ENCODE measurements at places on chromosomes 5 and 9.

DNA sequence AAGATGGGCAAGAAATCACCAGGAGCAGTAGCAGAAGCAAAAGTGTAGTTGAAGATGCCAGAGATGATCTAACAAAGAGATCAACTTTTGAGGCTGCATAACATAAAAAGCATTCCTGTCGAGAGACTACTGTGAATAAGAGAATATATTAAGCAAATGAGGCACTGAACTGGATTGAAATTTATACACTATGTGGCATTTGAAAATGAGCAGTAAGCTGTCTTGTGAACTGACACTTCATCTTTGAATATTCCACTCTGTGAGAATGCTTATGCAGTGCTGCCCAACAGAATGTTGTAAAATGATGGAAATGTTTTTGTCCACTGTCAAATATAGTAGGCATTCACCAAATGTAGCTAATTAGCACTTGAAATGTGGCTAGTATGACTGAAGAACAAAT, 18.9 kb upstream of the PRRC1 start:
- no peak for DNase-seq

- DNase-seq = no peak
Measured at GRCh38 chr9:134057751-134058701, 9.8 kb downstream of the BRD3 start.

DNA sequence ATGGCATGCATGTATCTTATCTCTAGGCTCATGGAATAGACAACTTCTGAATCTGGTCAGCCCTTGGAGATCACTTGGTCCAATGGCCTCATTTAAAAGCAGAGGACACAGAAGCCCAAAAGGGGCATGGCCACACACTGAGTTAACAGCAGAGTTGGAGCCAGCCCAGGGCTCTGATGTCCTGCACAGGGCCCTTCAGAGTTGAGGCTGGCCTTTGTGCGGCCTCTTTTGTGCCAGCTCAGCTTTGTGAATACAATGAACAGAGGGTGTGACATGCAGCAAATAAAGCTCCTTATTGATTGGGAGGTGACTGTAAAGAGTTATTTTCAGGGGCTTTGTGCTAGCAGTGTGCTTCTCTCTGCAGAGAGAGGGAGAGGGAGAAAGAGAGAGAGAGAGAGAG, 150.1 kb upstream of the STK32A start:
- no peak for DNase-seq

DNA sequence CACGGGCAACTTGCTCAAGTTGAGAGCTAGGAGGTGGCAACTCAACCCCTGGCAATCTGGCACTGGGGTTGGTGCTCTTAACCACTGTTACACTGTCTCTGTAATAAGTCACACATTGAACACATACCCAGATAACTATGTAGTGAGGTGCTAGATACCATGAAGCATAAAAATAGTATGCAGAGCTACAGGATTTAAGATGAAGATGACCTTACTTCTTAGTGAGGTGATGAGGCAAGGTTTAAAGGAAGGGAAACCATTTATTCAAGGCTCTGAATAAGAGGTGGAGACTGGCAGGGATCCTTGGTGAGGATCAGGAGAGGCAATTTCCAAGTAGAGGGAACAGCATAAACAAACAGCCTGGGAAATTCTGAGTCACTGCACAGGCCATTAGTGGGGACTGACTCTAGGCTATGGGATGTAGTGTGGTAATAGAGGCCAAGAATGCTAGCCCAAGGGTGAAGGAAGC, 67.6 kb upstream of the NR3C1 start:
- no peak for DNase-seq

GRCh38 chr9:94869415-94869843, 142.9 kb downstream of the AOPEP start:
- DNase-seq = no peak

GRCh38 chr9:123505496-123505895, 149.5 kb downstream of the CRB2 start:
- no peak for DNase-seq

GRCh38 chr9:114108016-114108833, 9.1 kb upstream of the KIF12 start:
- peak; percentile 75 for DNase-seq

DNA sequence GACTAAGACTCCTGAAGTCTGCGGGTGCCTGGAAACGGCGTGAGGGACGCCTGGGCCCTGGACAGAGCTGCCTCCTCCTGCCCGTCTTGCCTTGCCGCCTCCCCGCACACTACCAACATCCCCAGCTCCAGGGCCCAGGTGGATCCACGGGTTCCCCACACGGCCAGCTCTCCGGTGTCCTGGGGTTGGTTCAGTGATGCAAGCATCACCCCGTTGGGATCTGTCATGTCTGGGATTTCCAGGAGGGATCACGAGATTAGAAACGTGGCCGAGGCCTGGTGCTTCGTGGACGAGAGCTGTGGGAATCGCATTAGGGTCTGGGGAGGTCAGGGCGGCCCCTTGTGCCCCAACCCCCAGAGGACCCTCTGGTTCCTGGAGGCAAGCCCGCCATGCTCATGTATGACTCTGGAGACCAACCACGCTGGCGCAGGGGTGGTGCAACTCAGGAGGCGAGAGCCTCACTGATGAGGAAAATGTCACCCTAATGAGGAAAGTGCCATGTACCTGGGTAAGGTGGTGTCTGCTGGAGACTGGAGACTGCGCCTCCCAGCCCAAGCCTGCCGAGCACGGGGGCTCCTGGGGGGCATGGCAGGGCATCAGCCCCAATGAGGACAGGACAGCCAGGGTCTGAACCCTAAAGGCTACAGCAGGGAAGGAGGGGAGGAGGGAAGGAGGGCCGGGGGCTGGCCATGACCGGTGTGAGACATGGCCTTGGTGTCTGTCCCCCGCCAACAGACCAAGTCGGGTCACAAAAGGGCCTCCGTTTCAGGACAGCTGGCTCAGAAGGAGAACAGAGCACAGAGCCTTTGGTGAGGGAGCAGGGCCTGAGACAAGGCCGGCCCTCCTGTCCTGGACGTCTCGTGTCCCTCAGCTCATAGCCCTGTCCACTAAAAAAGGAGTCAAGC, 31.9 kb upstream of the SLC6A19 start:
- DNase-seq = no peak

DNA sequence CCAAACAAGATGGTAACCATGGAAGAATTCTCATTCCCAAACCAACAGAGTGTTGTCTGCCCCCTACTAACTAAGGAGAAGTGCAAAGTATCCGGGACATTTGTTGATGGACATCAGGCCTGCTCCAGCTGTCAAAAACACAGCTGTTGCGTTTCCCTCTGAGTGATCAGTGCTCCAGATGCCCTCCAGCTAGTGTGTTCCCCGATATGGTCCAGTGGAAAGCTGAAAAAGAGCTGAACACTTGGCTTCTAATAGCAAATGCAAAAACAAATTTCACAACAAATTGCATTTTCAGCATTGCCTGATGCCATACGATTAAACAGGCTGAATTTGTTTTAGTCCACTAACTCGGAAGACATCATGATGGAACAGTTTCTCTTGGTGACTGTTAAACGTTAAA, 1398.7 kb downstream of the PTPRD start:
- no peak for DNase-seq

- no peak for DNase-seq
Measured at GRCh38 chr9:94993160-94993820, 266.8 kb downstream of the AOPEP start.

GRCh38 chr5:90504743-90505142, 24.6 kb downstream of the LYSMD3 start:
- no peak for DNase-seq

DNA sequence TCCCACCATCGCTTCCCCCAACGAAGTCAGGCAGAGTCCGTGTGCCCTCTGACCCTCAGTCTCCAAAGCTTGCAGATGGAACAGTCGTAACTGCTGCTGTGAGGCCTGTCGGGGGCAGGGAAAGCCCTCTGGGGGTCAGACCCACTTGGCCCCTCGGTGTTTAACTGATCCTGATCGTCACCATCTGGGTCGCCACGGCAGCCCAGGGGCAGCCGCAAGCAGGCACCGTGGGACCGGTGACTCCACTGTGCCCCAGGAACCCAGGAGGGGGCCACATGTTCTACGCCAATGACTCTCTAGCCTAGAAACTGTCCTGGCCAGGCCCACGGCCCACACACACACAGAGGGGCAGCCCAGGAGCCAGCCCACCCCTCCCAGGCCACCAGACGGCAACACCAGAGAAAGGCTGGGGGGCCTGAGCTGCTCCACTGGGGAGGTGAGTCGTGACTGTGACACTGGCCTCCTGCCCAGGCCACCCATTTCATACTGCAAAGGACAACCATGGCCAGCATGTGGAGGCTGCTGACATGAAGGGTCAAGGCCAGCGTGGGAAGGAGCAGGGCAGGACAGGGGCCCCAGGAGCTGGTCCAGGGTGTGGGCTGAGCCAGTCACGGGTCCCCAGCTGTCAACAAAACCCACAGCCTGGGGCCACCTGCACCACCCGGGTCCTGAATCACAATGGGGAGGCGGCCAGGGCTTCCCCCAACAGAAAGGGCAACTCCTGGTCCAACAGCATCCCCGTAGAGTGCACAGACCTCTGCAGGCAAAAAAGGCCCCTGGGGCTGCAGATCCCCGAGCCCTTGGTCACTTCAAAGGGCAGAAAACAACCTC, 20.8 kb downstream of the VAV2 start:
- DNase-seq = no peak

DNA sequence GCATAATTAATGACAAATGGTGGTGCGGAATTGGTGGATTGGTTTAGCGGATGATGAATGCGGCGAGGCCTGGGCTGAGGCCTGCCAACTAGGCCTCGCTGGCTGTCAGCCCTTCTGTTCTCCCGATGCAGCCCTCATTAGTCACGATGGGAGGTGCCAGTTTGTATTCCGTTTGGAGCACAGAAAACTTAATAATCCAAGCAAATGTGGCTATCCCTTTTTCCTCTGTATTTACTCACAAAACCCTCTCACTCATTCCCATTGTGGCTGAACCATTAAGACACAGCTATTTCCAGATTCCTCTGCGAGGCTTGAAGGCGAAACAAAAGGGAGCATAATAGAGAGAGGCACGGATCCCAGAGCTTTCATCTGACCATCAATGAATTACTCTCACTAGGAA, 114.3 kb downstream of the MVB12B start:
- no peak for DNase-seq

- no peak for DNase-seq
Measured at GRCh38 chr5:32522429-32523143, 62.8 kb upstream of the SUB1 start.

- no peak for DNase-seq
Measured at GRCh38 chr9:128369024-128369706, 2.0 kb upstream of the URM1 start.

DNA sequence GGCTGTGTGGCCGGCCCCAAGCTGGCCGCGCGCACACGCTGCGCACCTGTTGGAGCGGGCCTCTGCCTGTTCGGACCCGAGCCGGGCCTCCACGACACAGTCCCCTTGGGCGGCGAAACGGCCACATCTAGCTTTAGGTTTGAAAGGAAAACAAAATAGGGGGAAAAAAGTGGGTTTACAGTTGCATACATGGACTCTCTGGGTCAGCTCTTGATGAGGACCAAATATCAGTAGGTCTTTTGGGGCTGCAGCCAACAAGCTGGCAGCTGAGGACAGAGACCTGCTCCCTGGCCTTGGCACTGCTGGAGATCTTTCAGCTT, 20.7 kb downstream of the IGIP start:
- DNase-seq = no peak

- peak; percentile 84 for DNase-seq
Measured at GRCh38 chr9:19102631-19103345, at the start of gene HAUS6. TSS of gene HAUS6 (minus strand) at chr9:19102904. CDS start at chr9:19102651, 253 bp downstream.

DNA sequence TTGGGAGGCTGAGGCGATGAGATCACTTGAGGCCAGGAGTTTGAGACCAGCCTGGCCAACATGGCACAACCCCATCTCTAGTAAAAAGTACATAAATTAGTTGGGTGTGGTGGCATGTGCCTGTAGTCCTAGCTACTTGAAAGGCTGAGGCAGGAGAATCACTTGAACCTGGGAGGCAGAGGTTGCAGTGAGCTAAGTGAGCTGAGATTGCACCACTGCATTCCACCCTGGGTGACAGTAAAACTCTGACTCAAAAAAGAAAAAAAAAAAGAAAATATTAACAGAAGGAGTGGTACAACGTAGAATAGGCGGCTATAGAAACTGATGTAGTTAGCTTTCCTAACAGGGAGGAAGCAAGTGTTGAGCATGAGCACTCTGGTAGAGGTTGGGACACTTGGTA, 59.9 kb downstream of the PBX3 start:
- no peak for DNase-seq

GRCh38 chr5:1797855-1798254, 1.8 kb downstream of the MRPL36 start:
- no peak for DNase-seq

DNA sequence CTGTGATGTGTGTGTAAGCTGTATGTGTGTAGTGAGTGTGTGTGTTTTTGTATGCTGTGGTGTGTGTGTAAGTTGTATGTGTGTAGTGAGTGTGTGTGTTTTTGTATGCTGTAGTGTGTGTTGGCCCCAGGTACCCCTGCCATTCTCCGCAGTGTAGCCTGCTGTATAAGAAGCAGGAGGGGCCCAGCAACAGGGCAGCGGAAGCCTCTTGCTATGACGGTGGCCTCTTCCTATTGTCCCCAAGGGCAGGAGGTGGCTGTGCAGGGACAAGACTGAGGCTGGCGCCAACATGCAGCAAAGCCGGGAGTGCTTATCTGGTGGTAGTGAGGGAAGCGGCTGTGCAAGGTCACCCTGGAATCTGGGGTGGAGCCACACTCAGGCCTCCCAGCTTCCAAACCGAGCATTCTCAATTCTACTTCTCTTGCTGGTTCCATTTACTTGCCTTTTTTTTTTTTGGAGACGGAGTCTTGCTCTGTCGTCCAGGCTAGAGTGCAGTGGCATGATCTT, 5.1 kb downstream of the SPAAR start:
- DNase-seq = no peak

DNA sequence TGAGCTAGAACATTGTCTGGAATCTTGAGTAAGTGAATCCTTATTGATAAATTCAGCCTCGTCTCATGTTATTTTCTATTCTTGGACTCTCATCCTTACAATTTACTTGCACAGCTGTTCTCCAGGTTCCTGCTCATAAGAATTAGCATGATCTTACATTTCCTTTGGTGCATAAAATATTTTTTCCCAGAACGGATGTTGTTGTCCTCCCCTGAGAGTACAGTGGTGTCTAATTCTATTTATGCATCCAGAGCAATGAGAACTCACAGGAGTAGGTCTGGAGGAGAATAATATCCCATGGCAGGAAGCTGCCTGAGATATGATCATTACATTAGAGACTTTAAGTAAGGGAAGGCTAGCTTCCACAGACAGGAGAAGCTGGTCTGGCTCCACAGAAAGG, 178.4 kb upstream of the MAST4 start:
- no peak for DNase-seq

DNA sequence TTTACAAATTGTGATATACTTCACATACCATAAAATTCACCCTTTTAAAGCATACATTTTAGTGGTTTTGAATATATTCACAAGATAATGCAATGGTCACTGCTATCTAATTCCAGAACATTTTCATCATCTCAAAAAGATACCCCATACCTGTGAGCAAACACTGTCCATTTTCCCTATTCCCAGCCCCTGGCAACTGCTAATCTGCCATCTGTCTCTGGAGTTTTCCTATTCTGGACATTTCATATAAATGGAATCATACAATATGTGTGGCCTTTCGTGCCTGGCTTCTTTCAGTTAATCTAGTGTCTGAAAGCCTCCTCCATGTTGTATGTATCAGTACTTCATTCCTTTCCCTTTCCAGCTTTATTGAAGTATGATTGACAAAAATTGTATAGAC, 14.7 kb downstream of the SNX30 start:
- DNase-seq = no peak

All from NCI-H510A treated with DMSO at 0.1 percent for 48 hours (cell line).